ENCODE measurements at places on chromosomes 2 and 18.

DNA sequence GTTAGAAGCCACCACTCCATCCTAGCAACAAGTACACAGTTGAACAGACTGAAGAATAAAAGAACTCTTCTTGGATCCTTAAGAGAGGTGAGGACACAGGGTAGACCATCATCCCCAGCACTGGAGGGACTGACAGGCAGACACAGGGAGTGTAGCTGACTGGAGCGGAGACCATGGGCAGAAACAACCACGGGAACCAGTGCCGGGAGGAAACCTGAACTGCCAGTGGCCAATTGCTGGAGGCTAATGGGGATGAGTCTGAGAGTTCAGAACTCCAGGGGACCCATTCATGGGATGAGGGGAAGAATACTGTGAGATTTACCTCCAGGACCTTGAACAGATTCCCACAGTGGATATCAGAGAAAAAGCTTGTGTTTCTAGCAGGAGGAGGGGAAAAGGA, 76.8 kb downstream of the HS6ST1 start:
- no peak for DNase-seq

GRCh38 chr18:61991201-61991600, 98.4 kb upstream of the RNF152 start:
- DNase-seq = no peak

DNA sequence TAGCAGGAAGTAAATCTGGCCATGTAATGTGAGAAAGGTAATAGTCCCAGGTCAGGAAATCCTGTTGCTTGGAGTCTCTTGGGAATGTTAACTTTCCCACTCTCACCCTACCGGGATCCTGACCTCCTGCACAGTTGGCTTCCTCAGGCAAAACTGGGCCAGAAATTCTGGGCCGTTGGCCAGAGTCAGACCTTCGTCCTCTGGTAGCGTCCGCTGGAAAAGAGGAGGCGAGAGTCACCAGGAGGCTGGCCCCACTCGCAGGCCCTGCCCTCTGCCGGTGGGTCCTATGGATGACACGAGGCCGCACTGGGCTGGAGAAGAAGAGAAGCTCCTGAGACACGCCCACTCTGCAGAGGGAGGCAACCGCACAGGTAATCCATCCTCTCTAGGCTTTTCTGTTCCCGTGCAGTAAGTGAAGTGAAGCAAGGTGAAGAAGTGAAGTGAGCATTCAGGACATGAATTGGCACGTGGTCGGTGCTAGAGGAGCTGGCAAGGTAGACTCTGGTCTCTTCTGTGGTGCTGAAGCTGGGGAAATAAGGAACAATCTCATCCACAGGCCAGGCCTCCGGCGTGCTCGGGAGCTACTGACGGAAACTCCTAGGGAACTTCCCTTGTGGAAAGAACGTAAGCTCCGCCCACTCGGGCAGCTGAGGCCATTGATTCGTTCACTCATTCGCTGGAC, 182.7 kb upstream of the GLI2 start:
- DNase-seq = peak; percentile 87

DNA sequence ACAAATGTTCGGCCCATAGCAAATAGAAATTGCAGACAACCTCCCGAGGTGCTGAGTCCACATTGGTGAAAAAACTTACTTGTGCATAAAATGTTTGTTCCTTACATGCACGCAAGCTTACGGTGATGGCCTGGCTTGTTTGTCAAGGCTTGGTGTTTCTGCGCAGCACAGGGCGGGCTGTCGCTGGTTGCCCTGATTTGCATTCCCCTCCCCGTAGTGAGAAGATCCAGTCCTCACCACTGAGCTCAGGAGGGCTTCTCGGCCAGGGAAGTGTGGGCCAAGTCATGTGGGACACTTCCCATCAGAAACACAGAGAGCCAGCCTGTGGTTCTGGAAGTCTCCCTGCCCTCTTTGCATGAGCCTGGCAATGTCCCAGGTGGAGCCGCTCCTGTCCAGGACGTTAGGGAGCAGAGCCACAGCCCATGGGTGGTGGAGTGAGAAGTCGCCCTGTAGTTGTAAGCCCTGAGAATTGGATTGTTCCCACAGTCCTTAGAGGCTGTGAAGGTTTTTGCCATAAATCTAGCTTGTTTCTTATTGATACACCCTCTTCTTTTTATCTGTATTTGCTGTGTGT, 152.7 kb downstream of the TWIST2 start:
- DNase-seq = no peak

GRCh38 chr2:180947208-180947689, 33.2 kb upstream of the UBE2E3 start:
- DNase-seq = no peak

- no peak for DNase-seq
Observed at GRCh38 chr2:207674826-207675225, 36.6 kb upstream of the CCNYL1 start.

DNA sequence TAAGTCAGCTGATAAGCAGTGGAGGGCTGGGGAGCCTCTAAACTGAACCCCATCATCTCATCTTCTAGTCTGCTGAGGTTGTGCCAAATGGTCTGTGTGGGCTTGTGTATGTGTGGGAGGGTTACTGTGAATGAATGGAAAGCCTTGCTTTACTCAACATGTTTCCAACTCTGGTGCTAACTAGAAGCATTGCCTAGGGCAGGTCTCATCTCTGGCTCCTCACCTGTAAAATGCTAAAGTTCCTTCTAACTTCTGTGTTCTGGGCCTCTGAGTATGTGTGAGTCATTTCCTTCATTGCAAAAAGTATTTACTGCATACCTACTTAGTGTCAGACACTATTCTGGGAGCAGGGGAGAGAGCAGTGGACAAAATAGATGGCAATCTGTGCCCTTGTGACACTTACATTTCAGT, 1.3 kb downstream of the LIPG start:
- DNase-seq = no peak

- DNase-seq = no peak
Observed at GRCh38 chr2:226837787-226838603, 2.1 kb downstream of the RHBDD1 start.

- no peak for DNase-seq
Observed at GRCh38 chr18:10114717-10115463, 201.1 kb downstream of the VAPA start.

DNA sequence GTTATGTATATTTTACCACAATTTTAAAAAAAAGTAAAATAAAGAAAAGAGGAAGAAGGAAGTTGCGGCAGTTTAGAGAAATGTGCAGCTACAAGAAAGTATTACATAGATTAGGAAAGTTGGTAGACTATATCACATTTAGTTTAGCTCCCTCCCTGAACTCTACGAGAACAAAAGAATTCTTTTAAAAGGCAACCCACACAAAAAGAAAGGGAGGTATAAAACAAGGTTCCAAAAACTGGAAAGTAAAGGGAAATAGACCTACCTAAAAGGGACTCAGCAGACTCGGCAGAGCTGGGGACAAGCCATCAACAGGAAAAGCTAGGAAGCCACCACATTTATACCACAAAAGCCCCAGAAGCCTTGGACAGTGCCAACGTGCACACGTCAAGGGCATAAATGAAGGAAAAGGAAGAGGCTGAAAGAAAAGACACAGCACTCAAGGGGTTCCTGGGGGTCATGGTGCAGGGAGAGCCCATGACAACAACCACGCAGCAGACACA, 9.1 kb downstream of the TMEM127 start:
- DNase-seq = no peak

DNA sequence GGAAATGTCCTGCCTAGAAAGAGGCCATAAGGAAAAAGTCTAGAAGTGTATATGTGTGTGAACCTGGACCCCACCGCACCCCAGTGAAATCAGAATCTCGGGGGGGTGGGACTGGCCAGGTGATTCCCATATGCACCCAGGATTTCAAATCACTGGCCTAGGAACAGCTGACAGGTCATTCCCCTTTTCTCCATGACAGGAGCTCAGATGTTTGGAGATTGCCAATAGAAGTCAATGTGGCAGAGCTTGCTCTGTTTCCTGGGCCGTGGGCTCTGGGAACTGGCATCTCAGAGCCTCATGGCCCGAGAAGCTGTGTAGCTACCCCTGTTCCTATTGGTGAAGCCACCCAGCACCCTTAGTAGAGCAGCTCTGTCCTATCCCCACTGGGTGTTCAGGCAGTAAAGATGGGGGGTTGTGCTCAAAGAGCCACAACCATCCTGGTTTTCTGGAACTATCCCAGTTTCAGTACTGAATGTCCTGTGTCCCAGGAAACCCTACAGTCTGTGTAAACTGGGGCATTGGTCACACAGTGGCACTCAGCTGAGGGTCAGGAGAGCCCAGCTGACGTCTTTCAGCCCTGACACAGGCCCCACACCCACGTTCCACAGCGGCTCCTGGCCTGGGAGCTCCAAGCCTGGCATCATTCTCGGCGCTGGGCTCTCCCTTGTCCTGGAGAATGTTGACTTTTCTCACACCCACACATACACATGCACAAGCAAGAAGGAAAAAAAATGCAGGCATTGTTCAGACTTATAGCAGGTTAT, 18.9 kb downstream of the GNLY start:
- no peak for DNase-seq

- DNase-seq = no peak
Observed at GRCh38 chr18:61606068-61606660, 272.9 kb downstream of the CDH20 start.

- no peak for DNase-seq
Observed at GRCh38 chr18:64164883-64165282, 16.0 kb upstream of the LINC00305 start.

- no peak for DNase-seq
Observed at GRCh38 chr2:109451671-109452070, 162.1 kb downstream of the SEPTIN10 start.

DNA sequence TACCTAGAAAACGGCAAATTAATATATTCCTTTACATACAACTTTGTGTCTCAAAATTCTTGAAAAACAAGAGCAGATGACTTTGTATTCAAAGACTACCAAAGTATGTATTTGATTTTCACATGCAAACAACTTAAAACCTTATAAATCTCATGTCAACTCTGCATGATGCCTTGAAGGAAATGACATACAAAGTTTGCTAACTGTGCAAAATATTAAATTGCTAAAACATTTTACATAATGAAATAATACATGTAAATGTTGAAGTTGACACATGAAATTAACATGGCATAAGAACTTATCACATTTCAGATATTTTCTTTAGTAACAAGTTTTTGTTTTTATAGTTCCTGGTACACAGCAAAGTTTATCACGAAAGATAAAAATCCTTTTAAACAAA, 20.8 kb upstream of the C2orf42 start:
- no peak for DNase-seq

GRCh38 chr2:105114551-105114950, 76.7 kb downstream of the MRPS9 start:
- peak; percentile 61 for DNase-seq

- no peak for DNase-seq
Observed at GRCh38 chr2:200308546-200309295, 2.2 kb downstream of the SPATS2L start.

DNA sequence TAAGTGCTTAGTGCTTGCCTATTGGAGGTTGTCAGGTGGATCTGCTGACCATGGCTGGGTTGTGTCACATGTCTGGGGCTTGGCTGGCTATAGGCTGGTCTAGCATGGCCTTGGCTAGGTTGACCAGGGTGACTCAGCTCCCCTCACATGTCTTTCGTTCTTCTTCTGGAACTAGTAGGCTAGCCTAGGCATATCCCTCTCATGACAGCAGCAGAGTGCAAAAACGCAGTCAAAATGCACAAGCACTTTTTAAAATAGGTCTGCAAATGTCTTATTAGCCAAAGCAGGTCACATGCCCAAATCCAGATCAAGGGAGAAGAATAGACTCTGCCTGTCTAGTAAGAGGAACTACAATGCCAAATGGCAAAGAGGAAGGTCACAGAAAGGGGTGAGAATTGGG, 179.7 kb upstream of the ACVR2A start:
- DNase-seq = no peak

- DNase-seq = no peak
Observed at GRCh38 chr18:13440277-13441248, 222.0 kb downstream of the LDLRAD4 start.

DNA sequence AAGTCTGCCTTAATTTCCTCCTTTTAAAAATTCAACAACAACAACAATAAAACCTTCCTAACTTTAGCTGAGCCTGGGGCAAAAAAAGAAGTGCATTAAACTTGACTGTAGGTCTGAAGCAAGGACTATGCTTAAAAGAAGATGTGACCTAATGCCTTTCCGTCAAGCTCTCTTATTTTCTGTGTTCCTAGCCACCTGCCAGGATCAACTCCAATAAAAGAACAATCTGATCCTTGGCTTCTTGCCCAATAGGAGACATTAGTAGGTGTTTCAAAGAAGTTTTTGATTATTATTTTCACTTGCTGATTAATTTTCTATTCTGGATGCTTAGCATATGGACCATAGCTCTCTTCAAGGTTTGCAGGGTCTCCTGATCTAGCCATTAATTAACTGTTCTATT, 237.5 kb downstream of the STK39 start:
- DNase-seq = no peak

GRCh38 chr18:3790703-3791102, 340.7 kb downstream of the TGIF1 start:
- DNase-seq = no peak

DNA sequence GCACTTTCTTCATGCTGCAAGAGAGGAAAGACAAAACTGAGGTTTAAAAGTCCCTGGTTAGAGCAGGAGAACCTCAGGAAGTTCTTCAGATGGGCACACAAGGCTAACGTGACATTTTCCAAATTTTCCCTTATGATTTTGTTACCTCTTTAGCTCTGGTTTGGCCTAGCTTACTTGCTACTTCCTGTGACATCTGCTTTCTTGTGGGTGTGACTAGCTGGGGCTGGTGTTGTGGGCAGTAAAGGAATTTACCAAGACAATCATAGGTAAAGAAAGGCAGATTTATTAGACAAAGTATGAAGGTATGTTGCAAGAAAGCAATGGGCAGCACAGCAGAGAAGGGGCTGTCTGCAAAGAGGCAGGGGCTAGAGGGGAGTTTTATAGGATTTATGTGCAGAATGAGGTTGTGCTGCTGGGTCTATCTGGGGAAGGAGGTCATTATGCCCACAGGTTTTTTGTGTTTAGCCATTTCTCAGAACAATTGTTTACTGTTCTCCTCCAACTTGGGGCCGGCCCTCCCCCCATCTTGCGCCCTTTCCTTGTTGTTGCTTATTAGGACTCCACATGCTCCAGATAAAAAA, 6.7 kb upstream of the TNP1 start:
- no peak for DNase-seq

GRCh38 chr2:224241001-224241400, 160.9 kb downstream of the FAM124B start:
- DNase-seq = no peak

- DNase-seq = no peak
Observed at GRCh38 chr2:8202132-8202531, 479.7 kb upstream of the ID2 start.

DNA sequence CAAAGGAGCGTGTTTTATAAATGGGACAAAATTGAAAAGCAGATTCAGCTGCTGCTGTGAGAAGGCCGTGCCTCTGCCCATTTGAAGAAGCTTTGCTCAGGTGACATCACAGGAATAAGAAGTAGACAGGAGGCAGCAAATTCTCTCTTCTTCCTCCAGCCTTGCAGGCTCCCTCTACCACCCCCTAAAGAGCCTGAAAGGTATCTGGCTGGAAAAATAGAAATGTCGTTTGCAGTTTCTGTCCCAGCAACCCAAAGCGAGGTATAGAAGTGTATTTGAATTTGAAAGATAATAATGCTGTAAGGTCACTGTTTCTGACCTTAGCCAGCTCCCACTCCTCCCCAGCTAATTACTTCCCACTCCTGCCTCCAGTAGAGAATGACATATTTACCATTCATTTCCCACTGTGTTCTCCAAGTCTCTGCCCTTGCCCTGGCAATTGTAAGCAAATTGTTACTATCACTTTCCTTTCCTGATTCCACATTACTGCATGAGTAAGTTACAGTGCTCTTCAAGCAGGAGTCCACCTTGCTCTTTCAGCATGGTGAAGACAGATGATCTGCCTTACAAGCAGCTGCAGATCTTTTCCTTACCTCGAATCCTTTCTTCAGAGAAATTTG, 56.8 kb upstream of the RASGRP3 start:
- DNase-seq = no peak

- no peak for DNase-seq
Observed at GRCh38 chr2:224722770-224723169, 6.6 kb upstream of the CCDC195 start.

- DNase-seq = no peak
Observed at GRCh38 chr18:59846814-59847490, 52.8 kb upstream of the PMAIP1 start.
